Pons (tissue), 1 donor: ENCODE measurements at places on chromosomes 12 and 14.

DNA sequence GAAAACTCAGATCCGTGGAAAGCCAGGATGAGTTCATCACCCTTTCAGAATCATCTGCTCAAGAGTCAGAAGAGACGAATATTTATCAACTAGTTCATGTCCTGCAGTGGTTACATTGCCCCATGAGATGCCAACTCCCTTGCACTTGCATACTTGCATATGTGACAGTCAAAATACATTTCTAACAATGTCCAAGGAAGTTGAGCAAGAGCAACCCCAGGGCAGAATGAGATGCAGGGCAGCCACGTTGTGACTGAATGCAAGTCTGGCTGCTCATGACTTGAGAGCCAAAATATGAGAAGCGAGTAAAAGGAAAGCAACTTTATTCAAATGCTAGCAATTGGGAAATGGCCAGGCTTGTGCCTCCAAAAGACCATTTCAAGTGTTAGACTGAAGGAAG is 23.6 kb upstream of the UTP20 start:
- no peak for DNase-seq

GRCh38 chr14:36818246-36818645 is 156.6 kb downstream of the PAX9 start:
- DNase-seq: no peak

- no peak for DNase-seq
These were observed 887 bp upstream of the APOBEC1 start for GRCh38 chr12:7666595-7666994.

- no peak for DNase-seq
These were observed 77.7 kb downstream of the LGR5 start for GRCh38 chr12:71517145-71517846.

DNA sequence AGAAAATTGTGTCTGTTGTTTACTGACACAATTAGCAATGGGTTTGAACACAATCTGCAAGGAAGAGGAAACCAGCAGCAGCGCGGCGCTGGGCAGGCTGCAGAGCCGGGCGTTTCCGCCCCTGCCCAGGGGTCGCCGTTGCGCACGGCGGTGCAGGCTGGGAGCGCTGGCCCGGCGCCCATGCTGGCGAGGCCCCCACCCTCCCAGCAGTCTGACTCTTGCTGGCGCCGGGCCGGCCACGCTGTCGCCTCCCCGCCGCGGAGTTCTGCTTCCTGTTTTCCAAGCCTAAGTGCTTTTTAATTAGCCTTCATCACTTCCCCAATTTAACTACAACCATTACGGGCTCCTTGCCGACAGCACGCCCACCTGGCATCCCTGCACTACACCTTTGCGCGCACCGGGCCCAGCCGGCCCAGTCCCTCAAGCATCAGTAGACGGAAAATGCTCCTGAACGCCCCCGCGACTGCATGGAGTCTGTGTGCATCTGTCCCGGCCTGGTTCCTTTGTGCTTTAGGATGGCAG is 212.1 kb downstream of the GXYLT1 start:
- peak; percentile 70 for DNase-seq
